ENCODE measurements at places on chromosomes 13 and 19.

GRCh38 chr13:47069133-47069532 is 172.3 kb upstream of the HTR2A start:
- DNase-seq: no peak

- no peak for DNase-seq
Observed at GRCh38 chr19:16334411-16334810, 9.8 kb downstream of the KLF2 start.

- DNase-seq: no peak
Observed at GRCh38 chr13:46496086-46496485, 56.9 kb upstream of the LRCH1 start.

- DNase-seq: peak; percentile 70
Observed at GRCh38 chr13:100269837-100270236, 180.9 kb downstream of the PCCA start.

- DNase-seq: no peak
Observed at GRCh38 chr13:57925250-57925649, 293.7 kb downstream of the PCDH17 start.

- DNase-seq: no peak
Observed at GRCh38 chr13:101354895-101355294, 61.4 kb downstream of the NALCN start.

DNA sequence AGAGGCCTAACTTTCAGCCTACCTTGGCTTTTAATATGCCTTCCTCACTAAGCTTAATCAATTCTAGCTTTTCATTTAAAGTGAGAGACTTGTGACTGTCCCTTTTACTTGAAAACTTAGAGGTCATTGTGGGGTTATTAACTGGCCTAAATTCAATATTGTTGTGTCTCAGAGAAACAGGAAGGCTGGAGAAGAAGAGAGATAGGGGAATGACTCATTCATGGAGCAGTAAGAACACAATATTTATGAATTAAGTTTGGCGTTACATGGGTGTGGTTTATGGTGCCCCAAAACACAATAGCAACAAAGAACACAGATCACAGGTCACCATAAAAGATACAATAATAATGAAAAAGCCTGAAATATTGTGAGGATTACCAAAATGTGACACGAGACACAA is 612.1 kb downstream of the TBC1D4 start:
- DNase-seq: no peak

GRCh38 chr19:18160493-18160970 is 7.6 kb downstream of the PIK3R2 start:
- no peak for DNase-seq

DNA sequence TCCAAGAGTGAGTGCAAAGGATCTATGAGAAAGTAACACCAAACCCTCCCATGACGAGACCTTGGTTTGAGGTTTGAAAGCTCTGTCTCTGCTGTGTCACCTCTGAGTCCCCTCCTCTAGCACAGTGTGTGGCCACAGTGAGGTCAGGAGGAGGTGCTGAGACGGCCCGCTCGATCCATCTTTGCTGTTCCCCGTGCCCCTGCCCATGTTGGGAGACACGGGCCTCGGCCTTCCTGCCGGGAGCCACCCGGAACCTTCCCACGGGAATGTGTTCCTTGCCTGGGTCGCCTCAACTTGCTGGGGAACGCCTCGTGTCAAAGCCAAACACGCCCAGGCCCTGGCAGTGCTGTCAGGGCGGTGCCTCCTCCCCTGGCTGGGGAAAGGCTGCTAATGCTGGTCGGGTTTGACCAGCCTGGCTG is 10.1 kb downstream of the NANOS3 start:
- no peak for DNase-seq

DNA sequence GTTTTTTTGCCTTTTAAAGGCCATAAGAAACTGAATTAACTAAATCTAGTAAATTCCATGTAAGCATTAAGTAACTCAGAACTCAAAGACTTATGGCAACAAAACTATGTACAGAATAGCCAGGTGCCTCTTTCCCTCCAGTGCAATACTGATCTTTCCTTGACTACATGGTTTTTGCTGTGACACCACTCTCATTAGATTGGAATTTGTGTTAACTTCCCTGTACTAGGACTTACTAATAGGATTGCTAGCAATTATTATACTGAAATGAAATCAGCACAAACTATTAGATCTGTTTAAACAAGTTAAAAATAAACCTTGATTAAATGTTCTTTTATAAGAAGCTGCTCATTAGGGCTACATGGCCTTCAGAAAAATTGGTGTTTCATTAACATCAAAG is 96.3 kb downstream of the DACH1 start:
- no peak for DNase-seq

- DNase-seq: no peak
Observed at GRCh38 chr13:55654243-55654642, 1486.5 kb upstream of the PRR20A start.

GRCh38 chr13:72931311-72931710 is 127.5 kb upstream of the KLF5 start:
- no peak for DNase-seq

DNA sequence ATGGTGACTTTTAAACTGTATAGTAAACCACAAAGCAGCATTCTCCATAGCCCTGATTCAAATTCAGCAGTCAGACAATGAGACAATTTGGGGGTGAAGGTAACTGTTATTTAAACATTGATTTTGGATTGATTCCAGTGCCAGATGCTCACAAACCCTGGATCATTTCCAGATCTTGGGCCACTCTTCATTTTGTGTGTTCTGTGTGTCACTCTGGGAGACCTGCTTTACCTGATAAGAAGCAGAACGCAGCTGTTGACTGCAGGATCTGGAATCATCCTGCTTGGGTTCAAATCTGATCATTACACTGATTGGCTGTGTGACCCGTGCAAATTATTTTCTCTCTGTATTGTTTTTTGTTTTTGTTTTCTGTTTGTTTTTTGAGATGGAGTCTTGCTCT is 4.0 kb upstream of the PCDH8 start:
- DNase-seq: no peak

- DNase-seq: peak; percentile 78
Observed at GRCh38 chr13:39253774-39254173, 215.5 kb downstream of the NHLRC3 start.

GRCh38 chr13:53197424-53197823 is 168.8 kb downstream of the OLFM4 start:
- no peak for DNase-seq

DNA sequence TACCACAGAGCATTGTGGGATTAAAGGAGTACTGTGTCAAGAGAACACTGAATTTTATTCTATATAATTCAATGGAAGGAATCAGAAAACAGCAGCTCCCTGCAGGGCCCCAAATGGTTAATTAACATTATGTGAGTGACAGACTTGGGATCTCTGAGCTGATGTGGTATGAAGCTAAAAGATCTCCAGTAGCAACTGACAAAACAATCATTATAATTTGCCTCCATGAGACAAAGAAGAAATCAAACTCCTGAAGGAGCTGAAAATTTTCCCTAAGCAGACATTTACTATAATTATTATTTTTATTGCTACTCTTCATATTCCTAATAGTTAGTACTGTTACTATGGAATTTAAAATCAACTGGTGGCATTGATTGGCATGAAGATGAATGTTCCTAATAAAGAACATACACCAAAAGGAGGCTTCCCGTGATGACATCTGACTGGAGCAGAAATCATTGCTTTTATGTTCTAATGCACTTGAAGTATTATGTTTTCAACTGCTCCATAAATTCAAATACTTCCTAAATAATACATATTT is 28.8 kb upstream of the RFC3 start:
- DNase-seq: no peak

DNA sequence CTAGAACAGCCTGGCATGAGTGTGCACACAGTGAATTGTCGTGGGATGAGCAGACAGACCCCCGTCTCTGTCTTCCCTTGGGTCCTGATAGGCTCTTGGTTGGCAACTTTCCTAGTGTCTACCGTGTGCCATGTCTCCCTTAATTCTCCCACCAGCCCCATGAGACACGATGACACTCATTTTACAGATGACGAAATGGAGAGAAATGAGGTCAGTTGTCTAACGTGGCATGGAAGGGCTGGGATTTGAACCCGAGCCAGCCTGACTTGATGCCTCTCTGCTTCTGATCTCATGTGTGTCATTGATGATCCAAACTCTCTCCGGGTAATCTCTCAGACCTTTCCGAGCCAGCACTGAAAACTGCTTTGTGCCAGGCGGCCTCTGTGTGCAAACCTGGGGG is 8.4 kb upstream of the KLK14 start:
- no peak for DNase-seq

DNA sequence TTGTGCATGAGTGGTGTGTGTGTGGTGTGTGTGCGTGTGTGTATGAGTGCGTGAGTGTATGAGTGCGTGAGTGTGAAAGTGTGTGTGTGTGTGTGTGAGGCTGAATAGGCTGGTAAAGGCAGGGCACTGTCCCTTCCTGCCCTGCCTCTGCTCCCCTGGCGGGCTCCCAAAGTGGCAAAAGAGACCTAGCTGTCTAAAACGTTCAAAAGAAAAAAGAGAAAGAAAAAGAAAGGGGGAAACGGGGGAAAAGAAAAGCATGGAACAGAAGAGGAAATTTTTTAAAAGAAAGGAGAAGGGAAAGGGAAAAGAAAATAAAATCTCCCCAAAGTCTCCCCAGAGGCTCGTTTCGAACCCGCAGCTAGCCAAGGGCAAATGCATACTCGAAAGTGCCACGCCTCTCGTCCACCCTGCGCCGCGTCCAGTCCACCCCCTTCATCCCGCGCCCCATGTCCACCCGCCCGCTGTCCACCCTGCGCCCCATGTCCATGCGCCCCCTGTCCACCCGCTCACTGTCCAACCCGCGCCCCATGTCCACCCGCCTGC is 37.0 kb upstream of the FLT1 start:
- peak; percentile 55 for DNase-seq

DNA sequence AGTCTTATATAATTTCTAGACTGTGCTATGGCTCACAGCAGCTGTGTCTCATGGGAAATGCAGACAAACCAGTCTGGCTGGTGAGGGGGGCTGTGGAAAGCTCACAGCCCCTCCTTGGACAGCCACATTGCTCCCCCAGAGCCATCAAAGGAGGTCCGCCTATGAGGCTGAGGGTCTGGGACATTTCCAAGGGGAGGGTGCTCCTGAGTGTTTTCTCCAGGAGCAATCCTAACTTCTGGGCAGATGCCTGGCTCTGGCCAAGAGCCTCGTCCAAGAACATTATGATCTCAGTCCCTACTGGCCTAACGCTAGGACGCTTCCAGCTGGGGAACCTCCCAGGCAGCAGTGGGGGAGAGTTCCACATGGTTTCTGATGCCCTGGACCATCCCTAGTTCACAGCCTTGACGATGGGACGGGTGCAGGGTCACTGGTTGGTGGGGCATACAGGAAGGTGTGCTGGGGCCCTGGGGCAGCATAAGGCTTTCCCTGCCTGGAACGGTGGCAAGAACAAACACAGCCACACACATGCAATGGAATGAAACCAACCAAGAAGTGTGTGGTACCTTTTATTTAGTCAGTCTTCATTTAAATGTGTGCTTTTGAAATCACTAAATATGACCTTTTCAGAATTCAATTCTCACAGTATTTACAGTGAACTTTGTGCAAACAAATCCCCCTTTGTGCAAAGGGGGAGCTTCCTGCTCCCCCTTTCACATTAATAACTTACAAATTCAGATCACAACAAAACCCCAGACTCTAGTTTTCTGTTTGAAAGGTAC is 60.6 kb downstream of the CDADC1 start:
- no peak for DNase-seq

GRCh38 chr19:10286803-10287737 is at the start of gene ICAM4:
ICAM4 (plus strand) TSS chr19:10286955; CDS start chr19:10287013, 58 bp downstream.
- DNase-seq: peak; percentile 30

Data from EL (cell line).